Stimulated activated CD4-positive, alpha-beta T cell treated with anti-CD3 and anti-CD28 coated beads, Interleukin-1b, Interleukin-23, amount 100 ng/mL, for 4 hours (primary cell): ENCODE measurements at places on chromosomes 3 and 15.
A peak's percentile ranks its signal among the peaks of the same experiment; 100 is the strongest.

- DNase-seq, result no peak
Observed at GRCh38 chr15:59116141-59116540, 11.2 kb downstream of the CCNB2 start.

GRCh38 chr15:36880913-36881460, 219.4 kb downstream of the MEIS2 start:
- DNase-seq, result no peak

DNA sequence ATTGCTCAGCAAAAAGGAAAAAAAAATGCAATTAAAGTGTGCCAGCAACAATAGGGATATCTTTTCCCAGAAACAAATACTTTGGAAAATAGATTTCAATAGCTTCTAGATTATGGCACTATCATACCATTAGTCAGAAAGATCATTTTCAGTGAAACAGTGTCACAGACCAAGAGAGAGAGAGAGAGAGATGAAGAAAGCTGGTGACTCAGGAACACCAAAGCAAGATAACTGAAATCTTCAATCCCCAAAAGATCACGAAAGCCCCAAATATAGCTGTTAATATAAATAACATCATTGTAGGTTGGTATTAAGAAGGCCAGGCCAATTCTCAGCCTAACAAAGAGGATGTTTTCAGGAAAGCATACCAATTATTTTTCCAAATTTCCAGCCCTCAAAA, 57.4 kb downstream of the ZIC4 start:
- no peak for DNase-seq

DNA sequence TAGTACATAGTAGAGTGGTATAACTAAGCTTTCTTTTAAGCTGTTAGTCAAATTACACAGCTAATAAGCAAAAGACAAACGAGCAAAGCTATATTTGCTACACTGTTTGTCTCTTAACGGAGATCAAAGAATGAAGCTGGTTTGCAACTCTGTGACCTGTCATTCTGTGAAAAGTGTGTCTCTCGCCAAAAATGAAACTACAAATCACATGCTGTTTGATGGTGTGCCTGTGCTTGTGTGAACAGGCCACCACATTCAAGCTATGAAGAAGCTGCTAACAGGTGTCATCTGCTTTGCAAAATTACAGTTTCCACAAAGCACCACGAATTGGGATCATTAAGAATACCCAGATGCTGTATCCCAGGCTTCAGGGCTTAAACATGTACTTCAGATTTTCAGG, 667.8 kb upstream of the NAALADL2 start:
- DNase-seq, result no peak

DNA sequence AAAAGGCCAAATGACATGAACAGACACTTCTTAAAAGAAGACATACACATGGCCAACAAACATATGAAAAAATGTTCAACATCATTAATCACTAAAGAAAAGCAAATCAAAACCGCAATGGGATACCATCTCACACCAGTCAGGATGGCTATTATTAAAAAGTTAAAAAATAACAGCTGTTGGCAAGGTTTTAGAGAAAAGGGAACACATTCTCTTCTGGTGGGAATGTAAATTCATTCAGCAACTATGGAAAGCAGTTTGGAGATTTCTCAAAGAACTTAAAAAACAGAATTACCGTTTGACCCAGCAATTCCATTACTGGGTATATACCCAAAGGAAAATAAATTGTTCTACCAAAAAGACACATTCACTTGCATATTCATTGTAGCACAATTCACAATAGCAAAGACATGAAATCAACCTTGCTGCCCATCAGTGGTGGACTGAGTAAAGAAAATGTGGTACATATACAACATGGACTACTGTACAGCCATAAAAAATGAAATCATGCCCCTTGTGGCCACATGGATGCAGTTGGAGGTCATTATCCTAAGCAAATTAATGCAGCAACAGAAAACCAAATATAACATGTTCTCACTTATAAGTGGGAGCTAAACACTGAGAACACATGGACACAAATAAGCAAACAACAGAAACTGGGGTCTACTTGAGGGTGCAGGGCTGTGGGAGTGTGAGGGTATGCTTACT, 190.7 kb upstream of the MCTP2 start:
- no peak for DNase-seq

- DNase-seq, result peak; percentile 7
Observed at GRCh38 chr15:60720086-60720485, 241.1 kb upstream of the ICE2 start.

DNA sequence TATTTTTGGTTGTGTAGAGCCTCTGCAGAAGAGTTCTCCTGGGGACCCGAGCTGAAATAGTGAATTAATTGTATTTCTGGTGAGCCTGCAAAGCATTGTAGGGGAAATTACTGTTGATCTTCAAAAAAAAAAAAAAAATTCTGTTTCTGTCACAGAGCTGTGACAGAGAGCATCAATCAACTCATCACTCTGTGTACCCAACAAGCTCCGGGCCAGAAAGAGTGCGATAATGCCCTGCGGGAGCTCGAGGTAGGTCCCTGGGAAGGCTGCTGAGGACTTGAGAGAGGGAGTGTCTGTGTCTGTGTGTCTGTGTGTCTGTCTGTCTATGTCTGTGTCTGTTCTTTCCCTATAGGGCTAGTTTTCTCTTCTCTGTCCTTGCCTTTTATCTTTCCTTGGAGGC, 294.4 kb upstream of the TPM1 start:
- DNase-seq, result no peak

- DNase-seq, result no peak
Observed at GRCh38 chr3:53008932-53009331, 36.9 kb downstream of the SFMBT1 start.

GRCh38 chr3:179148616-179149405, 654 bp downstream of the PIK3CA start:
- DNase-seq, result peak; percentile 58

DNA sequence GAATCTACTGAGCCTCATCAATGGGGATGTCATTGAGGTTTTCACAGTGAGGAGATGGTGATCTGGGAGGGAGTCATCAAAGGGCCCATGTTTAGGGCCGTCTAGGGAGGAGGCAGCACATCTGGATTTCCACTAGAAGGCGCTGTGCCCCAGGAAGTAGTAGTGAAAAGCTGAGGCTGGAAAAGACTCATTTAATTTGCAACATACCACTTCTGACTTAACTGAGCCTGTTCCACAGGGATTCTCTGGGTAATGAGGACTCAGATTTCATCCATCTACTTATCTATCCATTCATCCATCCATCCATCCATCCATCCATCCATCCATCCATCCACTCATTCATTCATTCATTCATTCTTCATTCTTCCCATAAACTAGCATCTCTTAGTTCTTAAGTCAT, 17.4 kb upstream of the SHF start:
- DNase-seq, result peak; percentile 31

- DNase-seq, result no peak
Observed at GRCh38 chr3:123807820-123808219, 76.3 kb downstream of the MYLK start.

DNA sequence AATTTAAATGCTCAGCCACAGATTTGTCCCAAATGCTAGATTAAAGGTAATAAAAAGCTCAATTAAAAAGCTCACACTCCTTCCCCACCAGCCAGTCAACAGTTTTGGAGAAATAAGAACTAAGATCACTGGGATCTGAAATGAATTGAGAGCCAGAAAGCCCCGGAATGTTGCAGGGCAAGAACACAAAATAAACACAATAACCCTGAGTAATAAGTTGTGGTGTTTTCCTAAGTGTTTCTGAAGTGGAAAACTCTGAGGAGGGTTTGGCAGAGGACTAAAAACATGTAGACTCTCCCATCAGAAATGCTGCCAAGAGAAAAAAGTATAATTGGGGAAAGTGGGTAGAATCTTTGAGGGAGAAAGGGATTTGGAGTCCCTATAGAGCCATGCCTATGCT, 127.8 kb downstream of the ABI3BP start:
- no peak for DNase-seq

GRCh38 chr3:41431386-41431785, 232.1 kb downstream of the CTNNB1 start:
- DNase-seq, result no peak

- DNase-seq, result no peak
Observed at GRCh38 chr3:172201870-172202236, 162.5 kb downstream of the FNDC3B start.

- DNase-seq, result no peak
Observed at GRCh38 chr3:63578858-63579257, 73.6 kb upstream of the SNTN start.

DNA sequence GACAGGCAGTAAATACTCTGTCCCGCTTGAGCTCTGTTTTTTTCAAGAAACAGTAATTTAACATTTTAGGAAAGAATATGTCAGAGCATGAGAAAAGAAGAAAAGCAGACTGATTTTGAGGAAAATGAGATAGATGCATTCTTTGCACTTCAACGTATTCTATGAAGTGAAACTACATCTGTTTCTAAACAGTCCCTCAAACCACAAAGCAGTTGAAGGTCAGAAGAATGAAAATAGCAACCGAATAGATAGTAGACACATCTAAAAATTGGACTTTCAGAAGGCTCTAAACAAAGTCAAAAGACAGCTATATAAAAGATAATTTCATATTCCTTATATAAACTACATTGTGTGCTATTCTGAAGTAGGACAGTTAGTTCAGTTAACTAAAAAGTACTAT, 172.6 kb upstream of the LRRC3B start:
- DNase-seq, result no peak

DNA sequence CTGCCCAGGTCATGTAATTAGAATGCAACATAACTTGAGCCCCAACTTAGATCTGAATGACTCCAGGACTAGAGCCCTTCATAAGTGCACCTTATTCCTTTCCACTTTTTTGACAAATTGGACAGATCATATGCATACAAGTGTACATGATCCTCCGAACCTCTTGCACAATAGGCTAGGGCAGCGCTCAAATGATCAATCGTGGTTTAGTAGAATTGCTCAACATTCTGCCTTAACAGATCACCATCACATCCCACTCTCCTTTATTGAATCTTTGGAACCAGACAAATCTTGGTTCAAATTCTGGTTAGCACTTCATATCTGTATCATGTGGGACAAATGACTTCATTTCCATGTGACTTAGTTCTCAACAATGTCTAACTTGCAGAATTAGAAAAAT, 106.8 kb upstream of the CDIN1 start:
- no peak for DNase-seq

DNA sequence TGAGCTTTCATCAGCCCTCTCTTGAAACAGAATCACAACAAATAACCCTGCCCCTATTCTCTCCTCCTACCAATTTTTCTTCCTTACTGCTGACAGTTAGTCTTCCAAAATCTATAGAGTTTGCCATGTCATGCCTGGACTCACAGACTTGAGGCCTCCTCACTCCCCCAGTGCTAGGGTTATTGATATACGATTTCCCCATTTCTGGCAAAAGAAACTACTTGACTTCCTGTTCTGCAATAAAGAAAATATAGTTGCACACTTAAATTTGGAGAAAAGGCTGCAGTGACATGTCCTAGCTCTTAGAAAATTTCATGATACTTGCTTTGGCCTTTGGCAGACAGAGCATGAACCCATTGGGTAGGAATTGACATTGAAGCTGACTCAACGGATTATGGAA, 75.9 kb downstream of the CYP19A1 start:
- no peak for DNase-seq

- DNase-seq, result no peak
Observed at GRCh38 chr15:69126054-69126469, 34.4 kb upstream of the GLCE start.

DNA sequence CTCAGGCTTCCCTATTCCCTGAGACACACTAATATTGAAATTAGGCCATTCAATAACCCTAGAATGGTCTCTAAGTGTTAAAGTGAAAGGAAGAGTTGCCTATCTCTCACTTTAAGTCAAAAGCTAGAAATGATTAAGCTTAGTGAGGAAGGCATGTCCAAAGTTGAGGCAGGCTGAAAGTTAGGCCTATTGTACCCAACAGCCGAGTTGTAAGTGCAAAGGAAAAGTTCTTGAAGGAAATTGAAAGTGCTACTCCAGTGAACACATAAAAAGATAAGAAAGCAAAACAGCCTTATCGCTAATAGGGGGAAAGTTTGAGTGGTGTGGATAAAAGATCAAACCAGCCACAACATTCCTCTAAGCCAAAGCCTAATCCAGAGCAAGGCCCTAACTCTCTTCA, 117.9 kb upstream of the SPATA12 start:
- no peak for DNase-seq

GRCh38 chr3:95272781-95273180, 1209.9 kb downstream of the NSUN3 start:
- DNase-seq, result no peak

- DNase-seq, result no peak
Observed at GRCh38 chr3:64344721-64345207, 119.5 kb upstream of the PRICKLE2 start.

DNA sequence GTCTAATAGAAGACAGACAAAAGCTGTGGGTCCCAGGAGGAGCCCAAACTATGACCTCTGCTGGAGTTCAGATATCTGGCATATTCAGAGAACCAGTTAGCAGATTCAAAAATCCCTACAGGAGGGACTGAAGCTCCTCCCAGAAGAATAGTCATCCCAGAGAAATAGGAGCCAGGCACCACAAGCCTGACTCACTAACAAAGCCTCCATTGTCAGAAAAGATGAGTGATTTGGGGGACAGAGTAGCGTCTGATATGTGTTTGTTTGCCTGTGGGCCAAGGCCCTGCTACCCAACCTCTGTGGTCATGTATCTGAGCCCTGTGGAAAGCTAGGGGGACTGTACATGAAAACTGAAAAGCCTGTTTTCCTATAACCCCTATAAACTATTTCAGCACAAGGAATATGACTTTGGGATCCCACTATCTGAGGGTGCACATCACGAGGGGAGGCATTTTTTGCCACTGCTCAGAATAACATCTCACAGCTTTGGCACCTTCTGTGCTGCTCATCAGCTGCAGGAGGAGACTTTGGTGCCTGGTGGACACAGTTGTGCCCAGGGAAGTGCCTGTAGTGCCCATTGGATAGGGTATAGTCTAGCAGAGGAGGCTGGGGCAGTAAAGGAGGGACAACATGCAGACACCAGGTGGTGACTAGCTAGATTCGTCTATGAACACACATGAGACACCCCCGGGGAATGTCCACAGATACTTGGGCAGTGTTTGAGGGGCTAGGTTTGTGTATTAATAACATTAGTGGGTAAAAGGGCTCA, 9.7 kb upstream of the LARP6 start:
- DNase-seq, result no peak

GRCh38 chr15:87207990-87208580, 1048.5 kb downstream of the NTRK3 start:
- DNase-seq, result no peak

- peak; percentile 86 for DNase-seq
Observed at GRCh38 chr3:141460097-141460704, 26.6 kb upstream of the RASA2 start.

- no peak for DNase-seq
Observed at GRCh38 chr15:57461541-57461940, 85.2 kb downstream of the CGNL1 start.
